HFF-Myc (cell line): ENCODE measurements at places on chromosomes 3 and 15.
A peak's percentile ranks its signal among the peaks of the same experiment; 100 is the strongest.

GRCh38 chr15:41462084-41462795 lies 31.4 kb upstream of the ITPKA start:
- no peak for DNase-seq

DNA sequence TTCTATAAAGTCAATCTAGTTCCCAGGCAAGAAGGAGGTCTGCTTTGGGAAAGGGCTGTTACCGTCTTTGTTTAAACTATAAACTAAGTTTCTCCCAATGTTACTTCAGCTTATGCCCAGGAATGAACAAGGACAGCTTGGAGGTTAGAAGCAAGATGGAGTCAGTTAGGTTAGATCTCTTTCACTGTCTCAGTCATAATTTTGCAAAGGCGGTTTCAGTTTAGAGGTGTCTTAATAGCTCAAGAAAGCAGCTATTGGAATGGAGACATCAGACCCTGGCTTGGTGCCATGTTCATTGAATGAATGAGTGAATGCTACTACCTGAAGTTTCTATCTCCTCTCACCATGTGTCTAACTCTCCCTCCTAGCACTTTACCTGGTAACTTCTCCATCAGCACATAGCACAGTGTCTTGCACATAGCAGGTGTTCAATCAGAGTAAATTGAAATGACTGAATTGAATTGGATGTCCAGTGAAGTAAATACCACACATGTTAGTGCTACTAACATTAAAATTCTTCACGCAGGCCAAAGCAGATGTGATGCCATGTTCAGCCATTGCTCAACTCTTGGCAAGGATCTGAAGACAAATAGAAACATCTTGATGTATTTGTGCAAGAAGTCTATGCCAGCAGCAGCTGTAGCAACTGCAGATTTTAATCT lies 28.2 kb downstream of the CLEC3B start:
- DNase-seq = peak; percentile 67

GRCh38 chr15:83205725-83206324 lies 1.8 kb downstream of the HDGFL3 start:
- no peak for DNase-seq

GRCh38 chr3:143668924-143669790 lies 179.1 kb downstream of the SLC9A9 start:
- DNase-seq = no peak

- no peak for DNase-seq
These were observed 791.6 kb downstream of the ROBO1 start for GRCh38 chr3:78976200-78976599.

- no peak for DNase-seq
These were observed 2.6 kb upstream of the BCL2A1 start for GRCh38 chr15:79973456-79974195.

GRCh38 chr3:72397586-72397985 lies 450.7 kb downstream of the SHQ1 start:
- no peak for DNase-seq

GRCh38 chr3:70360979-70361760 lies 48.7 kb upstream of the MDFIC2 start:
- DNase-seq = no peak

GRCh38 chr15:74339371-74339770 lies 28.1 kb downstream of the CYP11A1 start:
- DNase-seq = no peak

- DNase-seq = no peak
These were observed 584 bp downstream of the RPS17 start for GRCh38 chr15:82539691-82540054.

- DNase-seq = no peak
These were observed 38.6 kb downstream of the ZBTB11 start for GRCh38 chr3:101638261-101638745.

GRCh38 chr3:100210772-100211135 lies 50.0 kb upstream of the TBC1D23 start:
- DNase-seq = peak; percentile 94

DNA sequence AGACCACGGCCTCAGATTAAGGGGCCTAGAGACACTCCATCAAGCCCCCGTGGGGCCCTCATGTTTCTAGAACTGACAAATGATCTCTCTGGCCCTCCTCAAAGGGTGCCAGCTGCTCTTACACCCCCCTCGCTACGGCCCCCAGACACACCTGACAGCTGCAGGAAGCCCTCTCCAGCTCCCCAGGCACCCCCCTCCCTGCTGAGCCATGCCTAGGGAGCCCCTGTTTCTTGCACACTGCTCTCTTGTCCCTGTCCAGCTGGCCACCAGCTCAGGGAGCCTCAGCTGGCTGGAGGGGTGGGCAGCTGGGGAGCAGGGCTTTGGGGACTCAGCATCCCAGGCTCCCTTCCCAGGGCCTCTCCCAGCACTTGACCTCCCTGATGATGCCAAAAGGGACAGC lies 14.8 kb downstream of the TNK2 start:
- no peak for DNase-seq

GRCh38 chr3:14921811-14922705 lies 25.3 kb upstream of the NR2C2 start:
- DNase-seq = no peak

- no peak for DNase-seq
These were observed 33.3 kb downstream of the DET1 start for GRCh38 chr15:88513195-88513594.

DNA sequence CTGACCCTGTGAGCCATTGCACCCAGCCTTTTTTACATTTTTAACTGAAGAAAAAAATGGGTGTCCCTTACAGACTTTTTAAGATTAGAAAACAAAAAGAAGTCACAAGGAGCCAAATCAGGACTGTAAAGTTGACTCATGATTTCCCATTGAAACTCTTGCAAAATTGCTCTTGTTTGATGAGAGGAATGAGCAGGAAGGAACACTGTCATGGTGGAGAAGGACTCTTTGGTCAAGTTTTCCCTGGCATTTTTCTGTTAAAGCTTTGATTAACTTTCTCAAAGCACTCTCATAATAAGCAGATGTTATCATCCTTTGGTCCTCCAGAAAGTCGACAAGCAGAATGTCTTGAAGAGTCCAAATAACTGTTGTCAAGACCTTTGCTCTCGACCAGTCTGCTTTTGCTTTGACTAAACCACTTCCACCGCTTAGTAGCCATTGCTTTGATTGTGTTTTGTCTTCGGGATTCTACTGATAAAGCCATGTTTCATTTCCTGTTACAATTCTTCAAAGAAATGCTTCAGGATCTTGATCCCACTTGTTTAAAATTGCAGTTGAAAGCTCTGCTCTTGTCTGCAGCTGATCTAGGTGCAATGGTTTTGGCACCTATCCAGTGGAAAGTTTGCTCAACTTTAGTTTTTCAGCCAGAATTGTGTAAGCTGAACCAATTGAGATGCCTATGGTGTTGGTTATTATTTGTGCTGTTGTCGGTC lies 369.4 kb downstream of the MAGI1 start:
- DNase-seq = no peak

DNA sequence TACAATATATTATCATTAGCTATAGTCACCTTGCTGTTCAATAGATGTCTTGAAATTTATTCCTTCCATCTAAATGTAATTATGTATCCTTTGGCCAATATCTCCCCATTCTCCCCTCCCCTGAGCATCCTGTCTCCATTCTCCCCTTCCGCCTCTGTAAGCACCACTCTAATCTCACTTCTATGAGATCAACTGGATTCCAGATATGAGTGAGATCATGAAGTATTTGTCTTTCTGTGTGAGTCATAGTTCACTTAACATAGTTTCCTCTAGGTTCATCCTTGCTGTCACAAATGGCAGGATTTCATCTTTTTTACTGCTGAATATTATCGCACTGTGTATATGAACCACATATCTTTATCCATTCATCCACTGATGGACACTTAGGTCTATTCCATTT lies 148.8 kb upstream of the NDN start:
- DNase-seq = no peak

DNA sequence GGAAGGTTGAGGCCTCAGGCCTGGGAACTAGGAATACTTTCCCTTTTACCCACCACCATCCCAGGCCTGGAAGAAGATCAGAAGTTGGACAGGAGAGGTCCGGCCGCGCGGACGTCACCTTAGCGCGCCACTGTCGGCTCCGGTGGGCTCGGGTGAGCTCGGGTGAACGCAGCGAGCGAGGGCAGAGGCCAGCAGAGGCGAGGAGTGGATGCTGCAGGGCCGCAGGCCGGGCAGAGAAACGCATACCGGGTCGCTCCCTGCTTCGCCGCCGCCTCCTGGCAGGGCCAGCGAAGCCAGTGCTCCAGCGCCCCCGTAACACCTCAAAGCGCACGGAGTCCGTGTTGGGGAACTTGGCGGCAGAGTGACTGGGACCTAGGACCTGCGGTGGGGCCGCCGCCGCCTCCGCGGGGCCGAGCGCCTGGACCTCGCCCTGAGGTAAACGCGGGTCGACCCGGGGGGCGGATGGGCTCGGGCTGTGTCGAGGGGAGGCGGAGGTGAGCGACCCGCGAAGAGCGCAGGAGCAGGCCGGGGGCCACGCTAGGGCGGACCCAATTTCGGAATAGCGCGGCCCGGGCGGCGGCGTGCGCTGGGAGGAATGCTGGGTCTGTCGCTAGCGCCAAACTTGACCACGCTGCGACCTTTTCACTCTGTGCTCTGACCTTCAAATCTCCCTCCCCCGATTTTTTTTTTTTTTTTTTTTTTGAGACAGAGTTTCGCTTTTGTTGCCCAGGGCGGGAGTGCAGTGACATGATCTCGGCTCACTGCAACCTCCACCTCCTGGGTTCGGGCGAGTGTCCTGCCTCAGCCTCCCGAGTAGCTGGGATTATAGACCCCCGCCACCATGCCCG lies 1.6 kb downstream of the CYP11A1 start:
- no peak for DNase-seq

- peak; percentile 7 for DNase-seq
These were observed 34.7 kb downstream of the POLG start for GRCh38 chr15:89299896-89300295.

- DNase-seq = no peak
These were observed 44.5 kb downstream of the CTDSPL2 start for GRCh38 chr15:44471885-44472455.

- no peak for DNase-seq
These were observed 5.9 kb downstream of the RNU6-1 start for GRCh38 chr15:67833710-67834511.

DNA sequence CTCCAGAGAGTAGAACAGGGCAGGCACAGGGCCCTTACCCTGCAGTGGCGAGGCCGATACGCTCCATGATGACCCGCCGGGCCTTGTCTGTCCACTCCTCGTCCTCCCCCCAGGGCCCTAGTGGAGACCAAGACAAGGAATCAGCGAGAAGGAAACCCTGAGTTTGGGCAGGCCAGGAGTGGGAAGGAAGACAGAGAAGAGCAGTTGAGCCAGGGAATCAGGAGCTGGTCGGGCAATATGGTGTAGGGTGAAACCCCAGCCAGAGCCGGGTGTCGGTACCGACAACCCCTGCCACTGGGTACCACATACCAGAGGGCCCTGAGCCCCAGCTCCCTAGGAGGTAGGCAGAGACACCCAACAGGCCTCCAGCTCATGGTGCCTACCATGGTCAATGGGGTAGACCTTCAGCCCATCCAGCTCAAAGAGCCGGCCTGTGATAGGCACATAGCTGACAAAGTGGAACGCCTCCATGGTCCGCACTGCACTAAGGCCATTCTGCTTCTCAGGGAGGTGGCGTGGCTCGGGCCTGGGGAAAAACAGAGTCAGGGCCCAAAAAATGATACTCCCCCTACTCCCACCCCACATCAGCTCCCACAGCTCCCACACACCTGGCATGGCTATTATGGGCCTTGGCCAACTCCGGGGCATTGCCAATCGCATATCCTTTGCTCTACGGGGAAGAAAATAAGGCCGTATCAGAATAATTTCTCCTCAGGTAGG lies 38.0 kb downstream of the SEMA3G start:
- no peak for DNase-seq

- no peak for DNase-seq
These were observed 33.0 kb upstream of the AMOTL2 start for GRCh38 chr3:134407239-134407625.

- no peak for DNase-seq
These were observed 39.6 kb downstream of the CLDN11 start for GRCh38 chr3:170458285-170458684.

DNA sequence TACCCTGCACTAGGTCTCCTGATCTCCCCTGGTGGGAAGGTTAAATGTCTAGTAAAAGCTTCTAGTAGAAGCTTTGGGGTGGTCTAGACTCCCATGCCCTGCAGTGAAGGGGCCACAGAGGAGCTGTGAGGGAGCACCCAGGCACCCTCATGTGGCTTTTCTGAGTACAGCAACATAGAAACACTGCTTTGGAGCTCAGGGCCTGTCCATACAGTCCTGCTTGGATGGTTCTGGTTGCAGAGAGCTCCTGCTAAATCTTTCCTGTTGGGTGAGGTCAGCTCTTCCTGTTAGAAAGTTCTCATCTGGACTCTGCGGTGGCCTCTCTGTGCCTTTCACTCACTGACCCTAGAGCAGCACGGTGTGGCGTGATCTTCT lies 47.8 kb downstream of the GPD1L start:
- no peak for DNase-seq

DNA sequence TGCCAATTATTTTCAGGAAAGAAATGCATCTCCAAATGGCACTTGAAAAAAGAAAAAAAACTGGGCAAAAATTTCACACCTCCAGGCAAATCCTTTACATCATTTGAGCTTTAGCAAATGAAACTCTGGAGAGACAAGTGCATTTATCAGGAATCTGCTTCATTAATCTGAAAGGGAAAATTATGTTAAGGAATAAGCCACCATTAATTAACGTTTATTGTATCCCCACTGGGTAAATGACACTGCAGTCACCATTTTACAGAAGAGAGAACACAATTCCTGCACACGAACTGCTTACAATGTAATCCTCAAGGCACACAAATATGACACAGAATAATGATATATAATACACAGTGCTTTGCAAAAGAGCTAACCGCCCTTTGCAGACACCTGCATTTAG lies 217.3 kb downstream of the OSBPL10 start:
- DNase-seq = no peak

DNA sequence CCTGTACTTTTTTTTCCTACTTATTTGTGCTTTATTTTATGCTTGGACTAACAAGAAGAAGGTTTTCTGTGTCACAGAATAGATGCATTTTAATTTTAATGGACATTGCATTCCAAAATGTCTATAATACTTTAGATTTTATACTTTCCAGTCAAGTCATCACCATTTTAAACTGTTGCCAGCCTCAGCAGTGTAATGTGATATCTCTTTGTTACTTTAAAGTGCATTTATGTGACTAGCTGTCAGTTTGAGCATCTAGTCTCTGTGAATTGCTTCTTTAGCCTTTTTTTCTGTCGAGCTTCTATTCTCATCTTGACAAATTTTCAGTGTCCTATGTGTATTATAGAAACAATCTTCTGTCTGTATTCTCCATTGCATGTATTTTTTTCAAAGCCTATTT lies 511.4 kb upstream of the CBLB start:
- DNase-seq = no peak

GRCh38 chr15:44308889-44309288 lies 20.4 kb downstream of the GOLM2 start:
- no peak for DNase-seq

DNA sequence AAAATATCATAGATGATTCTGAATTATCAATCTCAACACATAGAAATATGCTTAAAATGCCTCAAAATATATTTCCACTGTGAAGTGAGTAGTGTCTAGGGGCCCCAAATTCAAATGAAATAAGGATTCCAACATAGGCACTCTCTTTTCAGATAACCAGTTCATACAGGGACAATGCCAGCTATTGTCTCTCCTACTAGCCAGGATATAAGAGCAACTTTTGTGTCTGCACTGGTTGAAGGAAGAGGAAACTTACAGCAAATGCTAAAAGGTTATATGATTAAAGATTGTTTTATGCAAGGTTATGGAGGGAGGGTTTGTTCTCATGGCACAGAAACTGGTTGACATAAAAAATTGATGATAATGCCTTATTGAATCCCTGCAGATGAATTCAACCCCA lies 579.4 kb upstream of the ALCAM start:
- DNase-seq = no peak
